ENCODE measurements at places on chromosomes 1 and 21.

- DNase-seq: peak; percentile 74
Observed at GRCh38 chr1:68221980-68222373, 10.3 kb downstream of the WLS start.

GRCh38 chr1:239913141-239913585 is 178.5 kb upstream of the FMN2 start:
- DNase-seq: no peak

- peak; percentile 82 for DNase-seq
Observed at GRCh38 chr1:73800376-73800775, 397.6 kb downstream of the LRRIQ3 start.

GRCh38 chr21:44496564-44497550 is 41.5 kb downstream of the LRRC3 start:
- DNase-seq: no peak

DNA sequence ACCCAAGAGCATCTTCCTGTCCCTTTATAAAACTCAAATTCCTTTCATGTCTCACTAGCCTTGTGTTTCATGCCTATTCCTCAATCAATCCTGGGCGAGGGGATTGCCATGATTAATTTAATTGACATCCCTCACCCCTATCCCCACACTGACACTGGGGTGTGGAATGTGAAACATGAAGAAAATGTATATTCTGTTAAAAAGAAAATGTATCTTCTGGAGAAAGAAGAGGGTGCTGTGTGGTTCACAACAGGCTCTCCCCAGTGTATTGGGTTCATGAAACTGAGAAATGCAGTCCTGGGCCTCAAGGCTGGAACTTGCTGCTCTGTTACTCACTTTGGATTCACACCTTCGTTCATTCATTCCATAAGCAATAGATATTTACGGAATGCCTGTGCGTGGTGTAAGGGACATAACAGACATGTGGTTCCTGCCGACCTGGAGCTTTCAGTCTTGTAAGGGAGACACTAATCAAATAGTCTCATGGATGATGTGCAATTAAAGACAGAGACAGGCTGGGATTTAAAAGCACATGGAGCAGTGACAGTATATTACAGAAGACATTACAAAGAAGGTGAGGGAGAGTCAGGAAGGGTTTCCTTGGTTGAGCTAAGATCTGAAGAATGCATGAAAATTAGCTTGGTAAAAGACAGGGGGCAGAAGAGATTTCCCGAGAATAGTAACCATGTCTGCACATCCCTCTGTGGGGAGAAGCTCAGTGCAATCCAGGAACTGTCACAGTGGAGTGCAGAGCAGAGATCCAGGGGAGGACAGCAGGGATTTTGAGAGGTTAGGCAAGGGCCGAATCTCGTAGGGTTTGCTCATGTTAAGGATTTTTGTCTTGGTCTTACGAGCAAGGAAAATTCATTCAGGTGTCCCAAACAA is 32.1 kb downstream of the SERTAD4 start:
- DNase-seq: peak; percentile 64

DNA sequence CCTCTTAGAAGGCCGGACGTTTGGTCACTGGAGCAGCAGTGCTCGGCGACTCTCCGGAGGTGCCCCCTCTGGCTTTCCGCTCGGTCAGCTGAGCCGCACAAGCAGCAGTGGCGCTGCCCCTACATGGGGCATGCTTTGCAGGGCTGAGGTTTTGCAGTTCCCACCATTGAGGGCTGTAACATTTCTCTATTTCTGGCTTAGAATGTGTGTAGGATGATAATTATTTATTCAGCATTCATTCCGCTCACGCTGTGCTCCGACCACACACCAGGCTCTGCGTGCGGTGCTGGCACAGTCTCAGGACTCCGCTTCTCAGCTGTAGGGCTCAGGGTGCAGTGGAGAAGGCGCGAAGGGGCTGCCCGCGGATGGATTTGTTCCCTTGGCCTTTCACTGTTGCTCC is 119.5 kb downstream of the PCBP3 start:
- no peak for DNase-seq

GRCh38 chr1:84089465-84089864 is 54.6 kb upstream of the PRKACB start:
- peak; percentile 86 for DNase-seq

DNA sequence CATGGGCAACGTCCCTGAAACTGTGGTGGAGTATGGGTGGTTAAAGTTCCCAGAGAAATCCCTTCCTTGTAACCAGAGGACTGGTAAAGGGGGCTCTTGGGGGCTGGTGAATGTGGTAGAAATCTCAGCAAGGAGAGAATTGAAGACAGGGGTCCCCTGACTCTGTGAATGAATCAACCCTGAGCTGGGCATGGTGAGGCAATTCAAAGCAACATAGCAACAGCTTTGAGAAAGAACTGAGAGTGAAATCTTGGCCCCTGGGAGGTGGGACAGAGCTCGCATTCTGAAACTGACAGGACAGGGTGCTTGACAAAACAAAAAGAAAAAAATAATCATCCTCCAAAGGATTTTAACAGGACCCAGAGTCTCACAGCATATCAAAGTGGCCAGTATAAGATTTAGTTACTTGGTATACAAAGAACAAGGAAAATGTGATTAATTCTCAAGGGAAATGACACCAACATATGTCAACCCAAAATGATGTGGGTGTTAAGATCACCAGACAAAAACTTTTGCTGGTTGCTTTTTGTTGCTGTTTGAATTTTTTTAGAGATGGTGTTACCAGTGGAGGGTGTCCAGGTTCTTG is 11.7 kb upstream of the SUMO3 start:
- DNase-seq: no peak

DNA sequence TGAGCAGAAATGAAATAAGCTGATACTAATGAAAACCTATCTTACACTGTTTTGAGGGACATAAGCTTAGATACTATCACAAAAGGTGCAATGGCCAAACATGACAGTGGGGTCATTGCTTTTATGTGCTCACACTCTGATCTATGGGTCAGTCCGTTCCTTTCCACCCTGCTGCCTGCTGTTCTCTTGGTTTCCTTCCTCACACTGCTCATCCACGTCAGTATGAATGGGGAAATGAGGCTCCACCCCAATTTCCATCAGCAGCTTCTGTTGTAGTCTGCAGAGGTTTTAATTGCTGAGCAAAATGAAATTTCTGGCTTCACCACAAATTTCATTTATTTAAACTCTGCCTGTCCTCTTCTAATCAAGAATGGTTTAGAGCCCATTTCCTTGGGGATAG is 155.2 kb downstream of the GABPA start:
- DNase-seq: no peak

GRCh38 chr1:16082283-16083038 is 9.0 kb upstream of the FAM131C start:
- peak; percentile 52 for DNase-seq

- DNase-seq: peak; percentile 88
Observed at GRCh38 chr21:45129189-45129923, 55.0 kb downstream of the ADARB1 start.

DNA sequence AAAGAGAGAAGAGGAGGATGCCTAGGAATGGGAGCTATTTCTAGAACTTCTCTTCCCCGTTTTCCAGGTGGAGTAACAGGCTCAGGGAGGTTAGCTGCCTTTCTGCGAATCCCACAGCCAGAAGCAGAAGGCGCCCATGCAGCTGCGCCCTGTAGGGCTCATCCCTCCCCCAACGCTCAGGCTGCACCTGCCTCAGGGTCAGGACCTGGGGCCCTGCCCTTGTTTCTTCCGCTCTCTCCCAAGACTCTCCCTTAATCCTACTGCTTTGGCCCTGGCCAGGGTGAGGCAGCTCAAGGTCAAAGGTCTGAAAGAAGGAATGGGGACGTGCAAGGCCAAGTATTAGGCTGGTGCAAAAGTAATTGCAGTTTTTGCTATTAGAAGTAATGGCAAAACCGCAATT is 30.5 kb upstream of the PADI2 start:
- no peak for DNase-seq

GRCh38 chr1:25543005-25543424 is 391 bp upstream of the LDLRAP1 start:
- DNase-seq: no peak

GRCh38 chr1:234730475-234730769 is 120.4 kb upstream of the IRF2BP2 start:
- DNase-seq: no peak

DNA sequence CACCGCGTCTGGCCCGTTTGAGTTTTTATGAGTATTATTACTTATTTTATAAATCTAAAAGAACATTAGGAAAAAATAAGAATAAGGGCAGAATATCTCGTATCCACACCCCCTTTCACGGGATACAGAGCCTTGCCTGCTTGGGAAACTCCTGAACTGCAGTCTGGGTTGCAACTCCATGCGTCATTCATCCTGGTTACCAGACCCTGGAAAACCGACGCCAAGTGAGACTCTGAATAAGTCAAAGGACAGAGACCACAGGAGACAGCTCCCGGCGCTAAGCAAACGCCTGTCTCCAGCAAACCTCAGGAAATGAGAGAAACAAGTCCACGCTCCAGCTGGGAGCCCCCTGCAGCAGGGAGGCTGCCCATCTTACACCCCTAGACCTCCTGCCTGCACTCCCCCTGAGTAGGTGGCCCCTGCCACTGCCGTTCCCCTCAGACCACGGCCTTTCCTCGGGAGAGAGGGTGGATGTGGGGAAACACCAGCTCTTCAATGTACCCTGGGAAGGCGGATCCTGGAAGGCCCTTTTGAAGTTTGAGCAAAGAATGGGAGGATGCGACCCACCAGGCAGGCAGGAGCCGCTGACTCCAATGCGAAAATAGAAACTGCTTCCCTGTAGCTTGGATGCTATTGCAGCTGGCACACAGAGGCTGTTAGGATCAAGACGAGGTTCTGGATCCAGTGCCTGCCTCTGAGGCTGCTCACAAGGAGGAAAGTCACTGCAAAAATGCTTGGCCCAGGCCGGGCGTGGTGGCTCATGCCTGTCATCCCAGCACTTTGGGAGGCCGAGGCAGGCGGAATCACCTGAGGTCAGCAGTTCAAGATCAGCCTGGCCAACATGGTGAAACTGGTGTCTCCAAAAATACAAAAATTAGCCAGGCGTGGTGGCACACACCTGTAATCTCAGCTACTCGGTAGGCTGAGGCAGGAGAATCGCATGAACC is 37.7 kb upstream of the GPR157 start:
- peak; percentile 87 for DNase-seq

GRCh38 chr1:22784737-22785136 is 74.1 kb downstream of the EPHB2 start:
- DNase-seq: no peak

GRCh38 chr1:30697571-30698376 is 25.6 kb downstream of the MATN1 start:
- peak; percentile 57 for DNase-seq

- DNase-seq: no peak
Observed at GRCh38 chr21:44356160-44356559, 2.7 kb downstream of the TRPM2 start.

GRCh38 chr1:30892671-30893073 is 15.9 kb downstream of the SDC3 start:
- no peak for DNase-seq

DNA sequence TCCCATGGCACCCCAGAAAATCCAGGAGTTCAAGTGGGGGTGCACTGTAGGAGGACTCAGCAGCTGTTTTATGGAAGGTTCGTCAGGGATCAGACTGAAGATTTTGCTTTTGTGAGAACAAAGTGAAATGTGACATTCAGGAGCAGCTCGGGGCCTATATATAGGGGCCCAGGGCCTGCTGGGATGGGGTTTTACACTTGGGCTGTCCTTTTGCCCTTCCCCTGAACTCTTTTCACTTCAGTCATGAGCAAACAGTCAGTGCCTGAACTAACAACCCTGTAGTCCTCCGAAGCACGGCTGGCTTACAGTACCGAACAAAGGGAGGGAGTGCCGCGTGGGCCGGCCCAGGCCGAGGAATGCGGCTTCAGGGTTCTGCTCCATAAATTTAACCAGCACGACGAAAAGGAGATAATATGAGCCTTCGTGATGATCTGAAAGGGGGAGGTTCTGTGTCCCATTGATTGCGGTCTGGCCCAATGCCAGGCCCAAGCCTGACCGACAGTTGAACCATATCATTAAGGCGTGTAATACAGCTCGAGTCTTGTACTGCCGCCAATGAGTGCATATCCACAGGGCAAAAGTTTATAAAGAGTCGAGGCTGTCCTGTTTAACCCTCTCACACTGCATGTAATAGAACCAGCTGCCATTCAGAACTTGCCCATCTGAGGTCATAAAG is 139.9 kb downstream of the DHRS3 start:
- DNase-seq: peak; percentile 99

DNA sequence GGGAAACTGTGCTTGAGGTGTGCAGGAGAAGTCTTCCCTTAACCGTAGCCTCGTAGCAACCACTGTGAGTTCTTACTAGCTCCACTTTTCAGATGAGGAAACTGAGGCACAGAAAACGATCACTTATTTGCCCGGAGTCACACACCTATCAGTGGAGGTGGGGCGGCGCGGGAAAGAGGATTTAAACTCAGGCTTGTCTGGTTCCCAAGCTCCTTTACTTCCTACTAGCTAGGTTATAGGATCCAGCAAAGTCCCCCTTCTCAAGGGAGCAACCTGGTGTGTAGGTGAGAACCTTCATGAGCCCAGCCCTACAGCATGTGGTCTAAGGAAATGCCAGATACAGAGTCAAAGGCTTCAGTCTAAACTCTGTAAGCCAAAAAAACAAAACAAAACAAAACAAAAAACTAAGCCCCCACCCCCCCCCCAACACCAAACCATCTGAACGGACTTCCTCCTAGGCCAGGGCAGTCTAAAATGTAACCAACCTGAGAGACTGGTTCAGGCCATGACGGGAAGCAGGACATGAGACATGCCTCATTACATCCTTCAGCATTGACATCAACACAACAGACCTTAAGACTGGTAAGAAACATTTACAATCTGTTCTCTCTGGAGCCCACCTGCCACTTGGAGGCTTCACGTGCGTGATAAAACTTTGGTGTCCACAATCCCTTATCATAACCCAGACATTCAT is 709 bp upstream of the FBXO42 start:
- DNase-seq: no peak

DNA sequence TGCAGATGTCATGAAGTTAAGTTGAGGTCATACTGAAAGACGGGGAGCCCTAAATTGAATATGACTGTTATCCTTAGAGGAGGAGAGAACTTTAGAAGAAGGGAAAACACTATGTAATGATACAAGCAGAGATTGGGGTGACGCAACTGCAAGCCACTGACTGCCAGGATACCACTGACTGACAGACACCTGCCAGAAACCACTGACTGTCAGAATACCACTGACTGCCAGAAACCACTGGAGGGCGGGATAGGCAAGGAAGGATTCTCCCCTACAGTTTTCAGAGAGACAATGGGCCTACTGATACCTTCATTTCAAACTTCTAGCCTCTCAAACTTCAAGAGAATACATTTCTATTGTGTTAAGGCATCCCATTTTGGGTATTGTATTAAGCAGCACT is 388.7 kb downstream of the USH2A start:
- DNase-seq: peak; percentile 21

GRCh38 chr1:28436211-28436769 is 66.8 kb downstream of the PHACTR4 start:
- DNase-seq: no peak
